ENCODE measurements at places on chromosomes 6 and 20. TPM values are rescaled to one million over a fixed set of nuclear protein-coding genes. Genes with fewer than 3 reads are reported as not detected.

The RPS6KA2 gene
- total RNA-seq = 1.6 TPM

The C4A gene
- total RNA-seq = 3.6 TPM

The C6orf118 gene
- total RNA-seq = not detected

The IRF4 gene
- 91.2 TPM for total RNA-seq

The NR2E1 gene
- not detected for total RNA-seq

The MAK gene
- 0.05 TPM for total RNA-seq

The STMND1 gene
- total RNA-seq = not detected

The KIF25 gene
- total RNA-seq = not detected

The TRAPPC3L gene
- not detected for total RNA-seq

The MAN1A1 gene
- total RNA-seq = 13.9 TPM

GRCh38 chr6:166643891-166644590 lies 17.0 kb upstream of the RPS6KA2 start:
- no peak for DNase-seq

DNA sequence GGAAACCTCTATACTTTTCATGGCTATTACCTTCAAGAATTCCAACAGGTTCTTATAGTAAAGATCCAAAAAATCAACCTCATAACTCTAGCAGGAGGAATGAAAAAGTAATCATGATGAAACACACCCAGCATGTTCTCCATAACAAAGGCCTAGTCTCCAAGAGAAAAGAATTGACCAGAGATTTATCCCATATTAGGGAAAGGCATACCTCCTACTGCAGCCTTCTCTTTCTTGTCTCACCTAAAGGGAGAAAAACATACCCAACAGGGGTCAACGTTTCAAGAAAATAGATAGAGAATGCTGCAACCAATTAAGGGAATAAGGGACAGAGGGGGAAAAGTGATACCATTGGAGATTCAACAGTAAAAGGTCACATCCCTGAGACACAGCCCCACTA lies 262.5 kb downstream of the FRK start:
- no peak for DNase-seq

GRCh38 chr20:3313683-3314065 lies 74.7 kb upstream of the SLC4A11 start:
- DNase-seq = no peak

DNA sequence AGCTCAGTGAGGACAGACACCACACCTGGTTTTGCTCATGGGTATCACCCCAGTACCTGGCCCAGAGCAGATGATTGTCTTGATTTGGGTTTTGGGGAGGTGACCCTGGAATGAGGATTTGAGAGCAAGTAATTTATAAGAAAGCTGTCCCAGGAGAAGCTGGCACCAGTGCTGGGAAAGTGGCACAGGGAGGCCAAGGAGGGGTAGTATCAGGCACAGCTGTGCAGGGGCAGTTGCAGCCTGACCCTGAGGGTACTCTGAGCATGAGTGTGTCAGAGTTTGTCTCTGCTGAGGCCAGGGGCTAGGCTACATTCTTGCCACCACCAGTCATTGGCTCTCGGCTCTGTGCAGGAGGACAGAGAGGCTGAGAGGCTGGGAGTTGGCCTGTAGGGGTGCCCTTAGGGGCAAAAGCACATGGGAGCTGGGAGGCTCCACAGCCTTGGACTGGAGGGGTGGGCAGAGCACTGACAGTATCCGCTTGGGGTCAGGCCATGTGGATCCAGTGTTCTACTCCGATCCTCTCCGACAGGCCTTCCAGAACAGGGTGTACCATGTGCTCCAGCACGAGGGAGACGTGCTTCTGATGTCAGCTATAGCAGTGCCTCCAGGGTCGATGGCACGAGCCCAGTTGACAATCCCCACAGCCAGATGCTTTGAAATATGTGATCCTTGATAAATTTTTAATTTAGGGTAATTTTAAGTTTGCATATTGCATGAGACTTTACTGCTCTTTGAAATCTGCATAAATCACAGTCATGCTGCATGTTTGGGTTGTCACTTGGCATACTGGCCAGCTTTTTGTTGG lies 121.3 kb downstream of the PHACTR3 start:
- no peak for DNase-seq

GRCh38 chr6:107075951-107076381 lies 39.3 kb downstream of the BEND3 start:
- no peak for DNase-seq

- DNase-seq = no peak
These were observed 9.2 kb downstream of the PYGB start for GRCh38 chr20:25257130-25257529.

DNA sequence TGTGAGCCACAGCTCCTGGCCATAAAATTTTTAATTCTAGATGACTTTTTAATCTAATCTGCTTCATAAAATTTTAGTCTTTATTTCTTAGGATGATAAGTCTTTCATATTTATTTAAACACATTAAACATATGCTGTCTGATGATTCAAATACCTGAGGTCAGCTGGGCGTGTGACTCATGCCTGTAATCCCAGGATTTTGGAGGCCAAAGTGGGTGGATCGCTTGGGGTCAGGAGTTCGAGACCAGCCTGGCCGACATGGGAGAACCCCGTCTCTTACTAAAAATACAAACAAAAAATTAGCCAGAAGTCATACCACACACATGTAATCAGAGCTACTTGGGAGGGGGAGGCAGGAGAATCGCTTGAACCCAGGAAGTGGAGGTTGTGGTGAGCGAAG lies 53.1 kb downstream of the RBM24 start:
- no peak for DNase-seq

DNA sequence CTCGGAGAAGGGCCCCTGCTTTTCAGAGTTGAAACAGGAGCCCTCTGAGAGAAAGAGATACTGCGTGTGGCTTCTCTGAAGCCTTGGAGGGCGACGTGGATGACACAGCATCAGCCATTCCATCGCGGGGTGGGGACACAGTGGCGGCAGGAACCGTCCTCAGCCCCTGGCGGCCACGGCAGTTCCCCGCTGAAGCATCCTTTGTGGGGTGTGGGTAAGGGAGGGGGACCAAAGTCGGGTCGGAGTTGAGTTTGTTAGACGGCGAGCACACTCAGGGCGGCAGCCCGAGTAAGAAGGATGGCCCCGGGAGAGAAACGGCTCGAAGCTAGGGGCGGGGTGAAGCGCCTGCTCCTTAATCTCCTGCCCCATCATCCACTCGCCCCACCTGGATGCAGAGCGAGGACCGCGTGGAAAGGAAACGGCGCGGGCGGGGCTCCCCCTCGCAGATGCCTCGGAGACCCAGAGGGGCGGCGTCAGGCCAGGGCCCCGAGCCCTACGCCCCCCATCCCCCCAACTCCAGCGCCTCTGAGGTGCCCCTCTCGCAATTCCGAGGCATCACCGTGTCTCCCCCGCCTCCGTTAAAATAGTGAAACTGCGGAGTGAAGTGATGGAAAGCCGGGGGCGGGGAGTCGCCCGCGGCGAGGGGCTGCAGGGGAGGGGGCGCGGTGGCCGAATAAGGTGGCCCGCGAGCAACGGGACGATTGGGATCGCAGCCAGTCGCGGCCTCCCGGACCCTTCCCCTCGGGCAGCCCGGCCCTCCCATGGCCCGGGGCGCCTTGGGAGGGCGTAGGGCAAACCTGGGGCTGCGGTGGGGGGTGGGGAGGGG lies 796 bp upstream of the RREB1 start:
- DNase-seq = peak; percentile 72

- DNase-seq = no peak
These were observed 213.1 kb downstream of the CDH26 start for GRCh38 chr20:60171313-60171712.

- no peak for DNase-seq
These were observed 337.0 kb downstream of the CDH26 start for GRCh38 chr20:60295214-60295613.

DNA sequence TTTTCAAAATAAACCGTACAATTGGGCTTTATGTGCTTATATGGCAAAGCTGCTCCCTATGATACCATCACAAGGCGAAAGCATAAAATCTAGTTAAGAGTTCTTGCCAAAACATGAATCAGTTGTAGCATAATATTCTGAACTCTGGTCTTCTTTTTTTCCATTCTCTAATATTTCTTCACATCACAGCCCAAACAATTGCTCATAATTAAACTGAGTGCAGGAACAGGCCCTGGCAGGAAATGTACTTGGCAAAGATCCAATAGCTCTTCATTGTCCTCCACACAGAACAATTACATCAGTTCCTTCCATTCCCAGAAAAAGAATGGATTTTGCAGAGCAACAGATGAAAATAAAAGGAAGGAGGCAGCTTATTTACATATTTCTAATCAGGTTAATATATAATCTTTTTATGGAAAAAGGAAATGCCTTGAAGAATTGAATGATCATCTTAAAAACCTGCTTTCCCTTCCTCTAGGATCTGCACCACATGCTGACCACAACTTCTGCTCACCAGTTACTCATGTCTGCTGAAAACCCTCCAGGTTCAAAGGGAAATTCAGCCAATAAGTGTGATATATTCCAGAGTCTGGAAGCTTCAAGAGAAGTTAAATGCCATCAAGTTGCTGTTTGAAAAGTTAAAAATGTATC lies 123.3 kb upstream of the COL21A1 start:
- no peak for DNase-seq

DNA sequence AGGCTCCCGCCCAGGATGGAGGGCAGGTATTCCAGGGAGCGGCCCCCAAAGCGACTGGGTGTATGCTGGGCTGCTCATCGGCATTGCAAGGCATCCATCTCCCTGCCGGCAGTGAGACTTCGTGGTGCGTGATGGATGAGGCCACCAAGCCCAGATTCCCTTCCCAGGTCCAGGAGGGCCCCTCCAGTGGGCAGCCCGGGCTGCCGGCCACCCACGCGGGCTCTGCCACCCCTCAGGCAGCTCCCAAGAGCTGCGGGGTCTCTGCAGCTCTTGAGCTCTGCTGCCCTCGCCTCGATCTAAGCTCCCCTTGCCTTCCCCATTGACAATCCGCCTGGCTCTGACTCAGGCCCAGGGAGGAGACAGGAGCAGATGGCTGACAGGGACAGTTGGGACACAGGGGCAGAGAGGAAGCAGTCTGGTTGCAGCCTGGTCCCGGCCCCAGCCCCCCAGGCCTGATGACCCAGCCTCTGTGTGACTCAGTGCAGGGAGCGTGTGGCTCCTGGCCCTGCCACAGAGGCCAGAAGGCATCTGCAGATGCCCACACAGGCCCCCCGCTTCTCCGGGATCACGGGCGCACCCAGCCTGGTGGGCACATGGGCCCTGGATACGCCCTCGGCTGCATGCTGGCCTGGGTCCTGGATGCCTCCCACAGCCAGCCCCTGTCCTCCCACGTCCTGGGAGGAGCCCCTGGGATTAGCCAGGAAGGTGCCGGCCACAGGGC lies 33.0 kb downstream of the SLCO4A1 start:
- DNase-seq = no peak

DNA sequence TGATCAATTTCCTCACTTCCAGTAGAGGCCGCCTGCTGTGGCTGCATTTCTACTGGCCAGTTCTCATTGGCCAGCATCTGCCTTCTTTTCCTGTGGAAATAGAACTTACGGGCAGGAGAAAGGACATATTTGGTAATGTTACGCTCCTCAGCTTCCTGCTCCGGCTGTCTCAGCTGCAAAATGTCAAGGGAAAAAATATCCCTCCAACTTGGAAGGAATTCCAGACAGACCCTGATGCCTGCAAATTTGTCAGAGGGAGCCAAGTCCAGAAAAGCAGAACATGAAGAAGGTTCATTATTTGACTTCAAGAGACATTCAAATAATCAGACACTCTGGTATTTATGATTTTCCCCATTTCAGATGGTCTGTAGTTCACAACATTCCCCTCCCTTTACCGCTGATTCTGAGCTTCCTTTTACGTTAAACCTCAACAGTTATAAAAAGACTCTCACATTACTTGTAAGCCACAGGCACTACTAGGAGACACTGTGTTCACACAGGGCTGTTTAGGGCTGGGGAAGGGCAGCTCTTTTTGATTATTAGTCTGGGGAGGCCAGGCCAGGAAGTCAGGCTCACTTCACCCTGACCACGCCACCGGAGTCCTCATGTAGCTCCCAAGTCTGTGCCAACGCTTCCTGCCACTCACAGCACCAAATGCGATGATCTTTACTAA lies 179.6 kb upstream of the CCN2 start:
- DNase-seq = no peak

- DNase-seq = no peak
These were observed 109.3 kb upstream of the EYA4 start for GRCh38 chr6:133131621-133132465.

GRCh38 chr6:153873541-153873940 lies 165.5 kb upstream of the OPRM1 start:
- no peak for DNase-seq

DNA sequence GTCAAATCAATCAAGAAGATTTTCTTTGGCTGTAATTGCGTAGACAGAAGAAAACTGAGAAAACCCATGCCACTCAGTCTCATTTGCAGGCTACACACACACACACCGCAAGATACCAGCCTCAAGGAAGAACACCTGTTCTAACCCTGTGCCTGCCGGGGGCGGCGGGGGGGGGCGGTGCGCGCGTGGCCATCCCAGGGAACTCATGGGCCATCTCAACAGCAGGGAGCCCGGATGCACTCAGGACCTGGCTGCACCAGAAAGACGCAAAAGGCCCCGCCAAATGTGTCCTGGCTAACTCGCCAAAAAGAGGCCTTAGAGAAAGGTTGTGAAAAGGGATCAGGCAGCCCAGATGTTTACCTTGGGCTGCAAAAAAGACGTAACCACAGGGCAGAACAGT lies 2.1 kb downstream of the B3GAT2 start:
- no peak for DNase-seq

DNA sequence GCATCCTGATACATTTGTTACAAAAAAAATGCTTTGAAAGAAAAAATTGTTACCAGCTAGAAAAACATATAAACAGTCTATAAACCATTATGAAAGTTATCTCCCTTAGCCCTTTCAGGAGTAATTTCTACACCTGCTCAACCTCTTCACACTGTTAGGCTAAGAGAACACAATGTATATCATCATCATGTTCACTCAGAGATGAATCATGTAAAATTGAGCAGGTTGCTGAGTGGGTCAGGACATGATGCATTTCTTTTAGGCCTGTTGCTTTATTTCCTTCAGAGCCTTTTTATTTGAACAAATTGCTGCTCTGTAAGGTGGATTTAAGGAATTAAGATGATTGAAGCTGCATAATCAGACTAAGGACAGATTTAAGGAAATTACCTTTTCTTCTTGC lies 531.3 kb upstream of the MAN1A1 start:
- no peak for DNase-seq

GRCh38 chr6:157471077-157471686 lies 90.2 kb downstream of the ZDHHC14 start:
- no peak for DNase-seq

DNA sequence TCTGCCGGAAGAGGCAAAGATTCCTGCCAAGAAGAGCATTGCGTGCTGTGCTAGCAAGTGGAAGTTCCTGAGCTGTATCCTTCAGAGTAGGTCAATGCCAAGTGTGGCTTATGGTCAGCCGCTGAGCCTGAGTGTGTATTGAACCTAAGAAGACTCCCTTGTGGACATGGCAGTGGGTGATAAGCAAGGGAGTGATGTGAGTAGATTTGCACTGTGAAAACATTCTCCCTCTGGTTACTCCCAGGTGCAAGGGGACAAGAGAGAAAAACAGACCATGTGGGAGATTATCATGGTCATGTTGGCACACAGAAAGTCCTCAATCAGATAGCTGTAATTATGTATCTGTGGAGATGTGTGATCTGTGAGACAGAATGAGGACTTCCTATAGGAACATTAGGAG lies 6.1 kb upstream of the TMEM74B start:
- DNase-seq = no peak

- peak; percentile 30 for DNase-seq
These were observed 240.9 kb downstream of the PHACTR1 start for GRCh38 chr6:12957321-12958051.
